ENCODE measurements at places on chromosomes 4 and X.

- DNase-seq = no peak
Observed at GRCh38 chr4:24777536-24778463, 17.6 kb upstream of the SOD3 start.

DNA sequence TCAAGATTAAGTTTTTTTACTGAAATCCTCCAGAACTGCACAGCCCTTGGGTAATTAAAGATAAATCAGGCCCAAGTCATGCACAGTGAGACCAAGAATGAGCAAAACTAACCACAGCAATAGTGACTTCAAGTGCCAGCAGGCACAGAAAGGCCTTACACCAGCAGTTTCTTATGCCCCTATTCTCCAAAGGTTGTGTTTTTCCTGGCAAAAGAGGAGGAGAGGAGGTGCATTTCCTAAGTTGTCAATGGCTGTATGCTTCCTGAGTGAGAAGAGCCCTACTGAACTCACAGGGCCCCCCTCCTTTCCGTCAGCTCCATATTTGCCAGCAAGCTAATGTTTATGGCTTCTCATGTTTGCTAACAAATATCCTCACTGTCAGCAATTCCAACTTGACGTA, 418.7 kb upstream of the INTU start:
- DNase-seq = no peak

DNA sequence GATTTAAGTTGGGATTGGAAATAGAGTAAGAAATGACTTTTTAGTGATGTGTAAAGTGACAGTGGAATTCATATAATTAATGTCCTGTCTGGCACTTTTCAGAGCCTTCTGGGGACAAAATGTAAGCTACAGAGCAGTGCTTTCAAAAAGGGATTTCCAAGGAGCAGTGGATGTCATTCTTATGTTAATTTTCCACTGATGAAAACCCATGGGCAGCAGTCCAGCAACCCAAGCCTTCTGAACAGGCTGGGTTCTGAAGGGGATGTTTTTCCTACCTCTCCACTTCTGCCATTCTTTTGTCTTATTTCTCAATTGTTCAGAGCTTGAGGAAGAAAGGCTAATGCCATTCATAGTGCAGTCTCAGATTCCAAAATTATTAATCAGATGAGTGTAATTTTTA, 717.6 kb upstream of the HS3ST1 start:
- DNase-seq = no peak

GRCh38 chrX:143636831-143637230, 930 bp upstream of the SLITRK4 start:
- DNase-seq = no peak

DNA sequence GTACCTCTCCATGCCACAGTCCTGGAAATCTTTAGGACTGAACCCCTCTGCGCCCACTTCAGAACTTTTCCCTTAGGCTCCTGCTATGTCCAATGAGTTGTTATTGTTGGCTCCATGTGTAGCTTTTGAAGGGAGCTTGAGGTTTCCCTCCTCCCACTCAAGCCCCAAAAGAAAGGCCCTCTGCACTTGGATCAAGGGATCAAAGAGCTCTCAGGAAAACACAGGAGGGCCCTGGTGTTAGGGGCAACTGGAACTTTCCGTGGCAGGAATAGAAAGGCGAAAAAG, 135.0 kb downstream of the RASL11B start:
- DNase-seq = no peak

GRCh38 chr4:11106759-11107158, 321.9 kb downstream of the HS3ST1 start:
- DNase-seq = no peak

GRCh38 chrX:23616361-23616760, 50.9 kb upstream of the PRDX4 start:
- DNase-seq = no peak

- DNase-seq = no peak
Observed at GRCh38 chrX:150291014-150291413, 72.1 kb upstream of the MAMLD1 start.

DNA sequence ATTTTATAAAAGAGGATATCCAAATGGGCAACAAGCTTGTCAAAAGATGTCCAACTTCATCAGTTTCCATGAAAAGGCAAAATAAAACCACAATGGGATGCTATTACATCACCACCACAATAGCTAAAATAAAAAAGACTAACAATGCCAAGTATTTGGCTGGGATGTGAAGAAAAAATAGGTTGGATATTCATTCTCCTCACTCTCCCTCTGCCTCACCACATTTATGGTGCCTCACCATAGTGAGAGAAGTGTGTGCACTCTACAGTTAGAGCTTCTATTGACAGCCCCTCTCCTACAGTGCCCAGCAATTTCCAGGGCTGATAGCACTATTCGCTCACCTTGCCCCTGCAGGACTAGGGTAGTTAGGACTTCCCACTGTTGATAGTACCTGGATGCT, 25.5 kb downstream of the VEGFC start:
- no peak for DNase-seq

- no peak for DNase-seq
Observed at GRCh38 chr4:81796790-81797528, 325.3 kb upstream of the RASGEF1B start.

GRCh38 chr4:110619463-110620247, 3.2 kb downstream of the PITX2 start:
- DNase-seq = peak; percentile 82

Data from small intestine (tissue), 16 donors.